Spleen (tissue), 13 donors: ENCODE measurements at places on chromosomes 4 and X.
A peak's percentile ranks its signal among the peaks of the same experiment; 100 is the strongest.

DNA sequence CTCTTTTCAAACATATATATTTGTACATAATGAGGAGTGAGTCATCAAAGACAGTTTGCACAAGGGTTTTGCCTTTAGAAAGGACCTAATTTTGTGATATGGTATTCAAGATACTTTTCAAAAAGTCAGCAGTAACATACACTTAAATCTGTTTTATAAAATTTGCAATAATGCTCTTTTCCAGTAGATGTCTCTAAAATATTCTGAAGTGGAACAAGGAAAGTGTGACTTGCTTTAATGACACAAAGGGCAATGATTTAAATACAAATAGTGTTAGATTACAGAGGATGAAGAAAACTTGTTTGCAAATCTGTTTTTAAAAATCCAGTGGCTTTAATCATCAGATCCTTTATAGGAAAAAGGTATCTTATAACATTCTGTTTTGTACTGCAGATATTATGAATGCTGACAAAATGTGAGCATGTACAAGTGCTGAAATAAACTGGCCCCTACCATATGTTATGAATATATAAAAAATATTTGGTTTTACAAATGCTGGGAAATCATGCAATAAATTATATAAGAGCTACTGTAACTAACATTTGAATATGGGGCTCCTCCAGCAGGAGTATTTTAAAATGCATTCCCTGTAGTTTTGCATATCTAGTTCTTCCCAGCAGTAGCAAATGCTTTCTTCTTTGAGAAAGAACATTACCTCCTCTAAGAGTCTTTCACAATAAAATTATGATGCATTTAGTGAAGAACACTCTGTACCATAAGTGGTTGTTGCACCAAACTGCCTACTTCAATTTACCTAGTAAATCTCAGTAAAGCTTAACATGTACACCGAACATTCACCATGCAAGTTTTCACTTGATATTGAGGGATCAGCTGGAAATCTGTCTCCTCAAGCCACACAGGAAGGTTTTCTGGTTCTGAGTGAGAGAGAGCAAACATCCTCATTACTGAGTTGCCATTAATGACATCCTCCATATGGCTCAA is 20.2 kb downstream of the MMRN1 start:
- no peak for DNase-seq

DNA sequence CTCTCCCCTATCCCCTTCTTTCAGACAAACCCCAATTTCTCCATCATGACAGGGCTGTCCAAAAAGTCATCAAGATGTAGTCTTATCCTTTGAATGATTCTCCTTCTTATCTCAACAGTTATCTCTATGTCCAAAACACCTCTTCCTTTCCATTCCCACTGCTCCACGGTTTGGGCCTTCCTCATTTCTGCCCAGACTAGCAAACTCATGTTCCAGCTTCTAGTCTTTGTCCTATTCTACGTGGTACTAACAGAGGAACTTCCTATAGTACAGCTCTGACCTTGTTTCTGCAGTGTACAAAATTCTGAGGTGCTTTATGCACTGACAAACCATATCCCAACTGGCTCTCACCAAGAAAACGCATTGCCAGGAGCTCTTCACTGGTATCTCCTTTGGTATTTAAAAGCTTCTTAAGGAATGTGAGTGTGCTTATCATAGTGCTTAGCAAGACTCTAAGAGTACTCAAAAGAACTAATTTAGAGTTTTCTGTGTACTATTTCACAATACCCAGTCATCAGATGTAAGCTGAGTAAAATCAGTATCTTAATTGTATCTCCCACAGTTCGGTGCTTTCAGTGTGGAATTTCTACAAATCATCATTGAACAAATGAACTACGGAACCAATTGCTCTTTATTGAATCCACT is 65.5 kb downstream of the MAML3 start:
- DNase-seq, result no peak

- DNase-seq, result no peak
Observed at GRCh38 chr4:57661517-57662090, 551.4 kb upstream of the IGFBP7 start.

- no peak for DNase-seq
Observed at GRCh38 chr4:29558789-29559188, 1161.4 kb upstream of the PCDH7 start.

GRCh38 chrX:132612821-132613564 is 124.2 kb upstream of the MBNL3 start:
- peak; percentile 73 for DNase-seq

- DNase-seq, result peak; percentile 96
Observed at GRCh38 chrX:48911412-48912182, at the start of gene SLC35A2. TSS of gene SLC35A2 (minus strand) at chrX:48911646. CDS start at chrX:48911636, 10 bp downstream.

GRCh38 chr4:85747882-85748491 is 273.0 kb downstream of the ARHGAP24 start:
- no peak for DNase-seq

GRCh38 chrX:116607776-116608175 is 145.0 kb upstream of the CT83 start:
- no peak for DNase-seq

GRCh38 chr4:64784125-64784524 is 374.9 kb upstream of the TECRL start:
- no peak for DNase-seq

- no peak for DNase-seq
Observed at GRCh38 chr4:41678086-41678816, 70.3 kb downstream of the PHOX2B start.

GRCh38 chrX:153488231-153488914 is 6.4 kb upstream of the BGN start:
- no peak for DNase-seq

DNA sequence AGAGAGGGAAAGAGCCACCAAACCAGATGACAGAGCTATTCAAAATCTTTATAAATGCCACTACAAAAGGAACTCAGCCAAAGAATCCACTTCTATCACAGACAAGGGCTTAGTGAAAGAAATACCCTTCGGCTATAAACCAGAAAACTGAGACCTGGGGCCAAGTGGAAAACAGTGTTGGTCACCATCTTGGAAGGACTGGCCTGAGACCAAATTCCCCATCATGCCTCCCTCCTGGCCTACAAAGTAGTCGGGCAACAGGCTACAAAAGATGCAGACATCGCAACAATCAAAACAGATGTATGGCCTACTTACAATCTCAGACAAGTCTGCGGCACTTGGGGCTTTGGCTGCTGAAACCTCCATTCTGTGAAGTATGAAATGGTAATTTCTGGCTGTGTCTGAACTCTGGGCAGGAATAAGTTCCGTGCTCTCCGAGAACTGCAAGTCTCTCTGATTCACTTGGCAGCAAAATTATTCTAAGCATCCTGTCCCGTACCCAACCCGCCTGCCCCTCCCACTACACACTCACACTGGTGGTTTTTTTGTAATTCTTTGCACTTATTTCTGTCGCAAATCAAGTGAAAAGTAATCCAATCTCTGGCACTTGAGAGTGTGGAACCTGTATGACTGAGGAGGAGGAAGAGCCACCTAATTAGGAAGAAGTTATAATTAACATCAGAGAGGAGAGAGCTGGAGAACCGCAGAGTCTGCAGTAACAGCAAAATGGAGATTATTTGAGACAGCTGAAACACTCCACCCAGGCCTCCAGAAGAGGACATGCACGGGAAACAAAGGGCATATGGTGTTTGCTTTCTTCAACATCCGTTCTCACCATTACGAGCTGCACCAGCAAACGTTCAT is 87.8 kb downstream of the SH3KBP1 start:
- DNase-seq, result no peak

- no peak for DNase-seq
Observed at GRCh38 chr4:186886759-186887158, 163.1 kb upstream of the FAT1 start.

GRCh38 chr4:182492423-182492822 is 249.2 kb downstream of the TENM3 start:
- no peak for DNase-seq

- DNase-seq, result no peak
Observed at GRCh38 chr4:103118166-103118565, 18.5 kb upstream of the BDH2 start.
